Activated T-cell treated with anti-CD3 and anti-CD28 coated beads for 48 hours (primary cell): ENCODE measurements at places on chromosomes 5 and 9.

DNA sequence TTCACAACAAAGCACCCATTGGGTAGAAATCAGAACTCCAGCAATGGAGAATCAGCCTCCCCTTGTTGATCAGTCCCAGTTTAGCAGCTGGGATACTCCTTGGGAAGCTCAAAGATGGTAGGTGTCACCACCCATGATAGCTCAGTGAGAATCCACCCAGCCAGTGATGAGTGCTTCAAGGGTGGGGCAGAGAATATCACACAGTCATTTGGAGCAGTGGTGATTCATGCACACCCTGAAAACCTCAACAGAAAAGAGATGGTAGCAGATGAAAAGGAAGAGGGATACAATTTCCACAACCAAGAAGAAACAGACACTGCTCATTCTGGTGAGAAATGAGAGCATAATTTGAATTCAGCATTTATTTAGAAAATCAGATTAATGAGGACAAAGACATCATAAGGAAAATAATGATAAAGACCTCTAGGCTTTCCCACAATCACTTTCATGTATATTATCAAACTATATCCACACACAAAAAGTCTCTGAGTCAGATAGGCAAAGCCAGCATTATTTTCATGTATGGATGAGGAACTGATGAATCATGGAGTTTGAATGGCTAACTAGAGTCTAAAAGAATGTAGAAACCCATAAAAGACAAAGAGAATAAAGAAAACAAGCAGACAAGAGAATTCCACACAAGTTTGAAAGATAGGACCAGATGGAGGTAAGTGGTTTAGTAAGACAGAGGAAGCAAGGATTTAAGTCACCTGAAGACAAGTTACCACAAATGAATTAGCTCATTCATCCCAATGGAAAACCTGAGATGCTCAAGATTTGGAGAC is 82.9 kb downstream of the FEM1C start:
- peak; percentile 29 for DNase-seq

- DNase-seq = no peak
These were observed 778.1 kb downstream of the SEMA5A start for GRCh38 chr5:8767746-8768145.

- no peak for DNase-seq
These were observed 2.0 kb downstream of the S100Z start for GRCh38 chr5:76851728-76852369.

GRCh38 chr5:36685631-36686288 is 79.4 kb downstream of the SLC1A3 start:
- DNase-seq = no peak

- DNase-seq = no peak
These were observed 1168.2 kb downstream of the CDH12 start for GRCh38 chr5:21684992-21685391.

DNA sequence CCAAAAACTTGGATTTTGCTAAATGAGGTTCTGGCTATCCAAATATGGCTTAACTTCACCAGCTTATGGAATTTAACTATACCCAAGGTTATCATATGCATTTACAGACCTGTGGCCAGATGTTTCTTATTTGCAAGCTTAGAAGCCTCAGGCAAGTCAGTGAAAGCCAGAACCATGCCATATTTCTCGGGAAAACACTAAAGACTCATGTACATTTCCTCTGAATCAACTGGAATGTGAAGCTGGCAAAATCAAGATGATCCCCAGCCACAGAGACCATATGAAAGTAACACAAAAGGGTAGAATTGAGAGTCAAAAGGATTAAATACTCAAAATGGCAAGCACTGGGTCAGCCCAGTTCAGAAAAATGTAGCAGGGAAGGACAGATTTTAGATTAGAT is 76.4 kb upstream of the SLC1A1 start:
- no peak for DNase-seq

DNA sequence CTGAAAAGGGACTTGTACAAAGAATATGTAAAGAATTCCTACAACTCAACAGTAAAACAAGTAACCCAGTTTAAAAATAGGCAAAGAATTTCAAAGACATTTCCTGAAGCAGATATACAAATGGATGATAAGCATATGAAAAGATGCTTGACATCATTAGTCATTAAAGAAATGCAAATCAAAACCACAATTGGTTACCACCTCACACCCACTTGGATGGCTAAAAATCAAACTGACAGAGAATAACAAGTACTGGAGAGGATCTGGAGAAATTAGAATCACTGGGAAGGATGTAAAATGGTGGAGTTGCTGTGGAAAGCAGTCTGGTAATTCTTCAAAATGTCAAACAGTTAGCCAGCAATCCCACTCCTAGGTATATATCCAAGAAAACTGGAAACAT is 12.5 kb upstream of the FOXE1 start:
- DNase-seq = no peak

DNA sequence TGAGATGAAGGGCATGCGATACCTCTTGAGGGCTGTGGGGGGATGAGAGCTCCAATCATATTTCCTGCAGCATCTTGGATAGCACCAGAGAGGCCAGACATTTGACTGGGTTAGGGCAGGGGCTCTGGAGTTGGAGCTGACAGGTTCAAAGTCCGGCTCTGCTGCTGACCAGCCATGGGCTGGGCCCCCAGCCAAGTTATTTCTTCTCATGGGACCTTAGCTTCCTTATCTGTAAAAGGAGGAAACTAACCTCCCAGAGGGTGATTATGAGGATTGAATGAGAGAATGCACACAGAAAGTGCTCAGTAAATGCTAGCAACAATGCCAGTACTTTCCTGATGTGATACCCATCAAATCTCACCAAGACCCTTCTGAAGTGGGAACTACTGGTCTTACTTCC is 65.2 kb upstream of the SLC25A51 start:
- no peak for DNase-seq
